HCEC 1CT (cell line): ENCODE measurements at places on chromosomes 1 and 21.

DNA sequence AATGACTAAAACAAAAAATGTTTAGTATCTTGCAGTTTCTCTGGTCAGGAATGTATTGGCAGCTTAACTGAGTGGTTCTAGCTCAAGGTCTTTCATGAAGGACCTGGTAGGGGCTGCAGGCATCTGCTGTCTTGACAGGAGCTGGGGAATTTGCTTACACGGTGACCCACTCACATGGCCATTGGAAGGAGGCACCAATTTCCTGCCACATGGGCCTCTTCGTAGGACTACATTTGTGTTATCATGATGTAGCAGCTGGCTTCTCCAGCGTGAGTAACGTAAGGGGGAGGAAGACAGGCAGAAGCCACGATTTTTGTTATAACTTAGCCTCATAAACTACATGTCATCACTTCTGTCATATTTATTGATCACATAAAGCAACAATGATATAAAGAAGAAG, 376.3 kb downstream of the AMY1C start:
- DNase-seq: no peak

- no peak for DNase-seq
These were observed 38.5 kb downstream of the EPHA2 start for GRCh38 chr1:16117369-16117768.

DNA sequence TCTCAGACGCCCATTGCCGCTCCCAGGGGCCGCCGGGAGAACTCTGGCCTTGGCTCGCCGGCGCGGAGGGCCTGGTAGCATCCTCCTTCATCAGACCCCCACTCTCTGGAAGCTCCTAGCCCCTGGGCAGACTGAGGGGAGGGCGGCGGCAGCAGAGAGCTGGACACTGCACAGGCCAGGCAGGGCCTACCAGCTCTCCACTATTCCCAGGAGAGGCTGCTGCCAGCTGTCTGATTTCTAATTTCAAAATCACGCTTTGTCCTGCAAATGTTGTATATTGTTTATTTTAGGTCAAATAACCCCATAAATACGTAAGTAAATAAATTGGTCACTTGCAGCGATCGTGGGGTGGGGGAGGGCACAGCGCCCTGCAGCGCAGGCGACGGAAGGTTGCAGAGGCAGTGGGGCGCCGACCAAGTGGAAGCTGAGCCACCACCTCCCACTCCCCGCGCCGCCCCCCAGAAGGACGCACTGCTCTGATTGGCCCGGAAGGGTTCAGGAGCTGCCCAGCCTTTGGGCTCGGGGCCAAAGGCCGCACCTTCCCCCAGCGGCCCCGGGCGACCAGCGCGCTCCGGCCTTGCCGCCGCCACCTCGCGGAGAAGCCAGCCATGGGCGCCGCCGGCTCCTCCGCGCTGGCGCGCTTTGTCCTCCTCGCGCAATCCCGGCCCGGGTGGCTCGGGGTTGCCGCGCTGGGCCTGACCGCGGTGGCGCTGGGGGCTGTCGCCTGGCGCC, at the start of gene MTARC1:
TSS of gene MTARC1 (plus strand) at position 577 of the 732 bp plus-strand sequence. CDS start at position 609, 32 bp downstream.
- DNase-seq: peak; percentile 53

DNA sequence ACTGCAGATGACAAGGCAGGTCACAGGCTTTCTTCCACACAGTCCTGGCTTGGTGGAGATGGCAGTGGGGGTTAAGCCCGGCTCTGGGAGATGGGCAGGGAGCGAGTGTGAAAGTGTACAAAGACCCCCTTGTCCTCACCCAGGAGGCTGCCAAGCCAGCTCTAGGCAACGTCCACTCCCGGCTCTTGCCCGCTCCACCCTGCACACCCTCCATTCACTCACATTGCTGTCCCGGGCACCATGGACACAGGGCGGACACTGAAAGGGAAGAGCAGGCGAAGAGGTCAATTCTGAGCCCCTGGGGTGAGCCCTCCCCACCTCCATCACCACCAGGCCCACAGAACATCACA, 8.9 kb downstream of the COL16A1 start:
- DNase-seq: no peak

- no peak for DNase-seq
These were observed 51.2 kb downstream of the GIPC2 start for GRCh38 chr1:78096976-78097375.
